Karpas-422 (cell line): ENCODE measurements at places on chromosomes 16 and 17.

GRCh38 chr17:60318830-60319229 is 73.1 kb downstream of the USP32 start:
- no peak for DNase-seq

DNA sequence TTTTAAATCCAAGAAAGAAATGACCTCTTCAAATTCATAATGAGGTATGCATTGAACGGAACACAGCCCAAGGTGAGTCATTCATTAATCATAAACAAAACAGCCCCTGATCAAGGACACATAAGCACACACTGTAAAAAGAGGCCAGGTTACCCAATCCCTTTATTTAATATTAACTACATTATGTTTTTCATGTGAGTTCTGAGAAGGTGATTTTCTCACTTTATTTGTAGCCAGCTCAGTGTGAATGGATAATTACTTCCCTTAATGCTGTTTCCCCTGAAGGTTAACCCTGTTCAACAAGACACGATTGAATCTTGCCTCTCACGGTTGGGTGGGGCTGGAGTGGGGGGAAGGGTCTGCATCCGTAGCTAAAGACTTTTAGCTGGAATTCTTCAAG is 257.3 kb upstream of the SALL1 start:
- no peak for DNase-seq

DNA sequence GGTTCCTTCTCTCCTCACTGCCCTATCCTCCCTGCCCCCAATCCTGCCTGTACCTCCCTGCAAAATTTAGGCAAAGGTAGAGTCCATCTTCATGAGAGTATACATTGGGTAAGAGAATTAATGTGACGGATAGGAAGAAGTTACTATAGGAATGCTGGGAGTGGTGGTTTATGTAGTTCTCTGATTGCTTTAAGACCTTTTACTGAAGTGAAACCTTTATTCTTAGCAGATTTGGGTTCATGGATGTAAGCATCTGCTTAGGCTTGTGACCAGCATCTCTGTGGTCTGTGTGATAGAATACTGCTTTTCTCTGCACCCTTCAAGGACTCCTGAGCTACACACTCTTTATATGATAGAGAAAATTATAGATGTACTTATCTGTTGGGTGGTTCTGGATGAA is 127.3 kb downstream of the PRKCA start:
- DNase-seq = peak; percentile 47

GRCh38 chr16:79843631-79844043 is 243.1 kb upstream of the MAF start:
- DNase-seq = no peak

GRCh38 chr16:17261197-17261858 is 209.4 kb downstream of the XYLT1 start:
- DNase-seq = no peak

- DNase-seq = no peak
These were observed 263.1 kb downstream of the SEC14L1 start for GRCh38 chr17:77403854-77404253.

GRCh38 chr17:7830616-7831015 is 3.4 kb upstream of the KDM6B start:
- DNase-seq = no peak
